Activated naive CD4-positive, alpha-beta T cell (primary cell): ENCODE measurements at places on chromosomes 12 and 14.

GRCh38 chr12:8734873-8735381, 37.1 kb downstream of the RIMKLB start:
- DNase-seq = no peak

- no peak for DNase-seq
Observed at GRCh38 chr14:95102680-95103044, 54.7 kb downstream of the DICER1 start.

GRCh38 chr12:89187507-89187906, 164.8 kb downstream of the DUSP6 start:
- no peak for DNase-seq

- no peak for DNase-seq
Observed at GRCh38 chr12:13187399-13187798, 9.1 kb upstream of the EMP1 start.

DNA sequence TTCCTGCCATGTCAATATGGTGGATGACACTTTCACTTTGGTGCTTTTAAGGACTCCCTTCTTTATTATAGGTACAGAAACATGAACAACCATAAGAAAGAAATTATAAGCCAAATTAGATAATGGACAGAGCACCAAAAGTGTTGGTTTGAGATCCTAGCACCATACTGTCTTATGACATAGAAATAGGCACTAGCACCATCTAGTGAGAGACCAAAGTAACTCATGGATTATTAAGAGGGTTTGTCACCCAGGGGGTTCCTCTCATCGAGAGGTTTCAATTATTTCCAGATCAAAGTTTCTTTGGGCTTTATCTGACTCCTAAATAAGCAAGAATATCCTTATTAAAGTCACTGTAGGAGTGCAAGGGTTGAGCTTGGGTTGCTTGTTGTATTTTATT, 153.0 kb upstream of the DIO2 start:
- no peak for DNase-seq

GRCh38 chr14:52026017-52026660, 36.8 kb downstream of the RTRAF start:
- no peak for DNase-seq
